ENCODE measurements at places on chromosomes 7 and 10.

DNA sequence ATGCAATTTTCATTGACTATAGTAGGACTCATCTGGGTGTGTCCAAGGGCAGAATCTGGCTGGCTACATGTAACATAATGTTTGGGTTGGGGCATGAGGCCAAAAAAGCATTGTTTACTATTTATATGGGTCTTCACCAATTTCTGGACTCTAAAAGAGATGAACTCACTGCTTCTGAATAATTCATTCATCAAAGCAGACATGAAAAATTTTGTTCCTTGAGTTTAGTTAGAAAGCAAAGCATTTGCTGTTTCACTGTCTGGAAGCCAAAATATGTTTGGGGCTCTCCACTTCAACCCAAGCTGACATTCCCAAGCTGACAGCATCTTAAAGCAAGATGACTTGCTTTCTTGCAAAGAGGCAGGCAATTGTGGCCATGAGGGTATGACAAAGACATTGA lies 670.6 kb downstream of the SUGCT start:
- DNase-seq: no peak

GRCh38 chr7:24476227-24476626 lies 97.0 kb upstream of the PALS2 start:
- DNase-seq: no peak

GRCh38 chr10:43756341-43756740 lies 107.7 kb upstream of the ZNF32 start:
- no peak for DNase-seq

DNA sequence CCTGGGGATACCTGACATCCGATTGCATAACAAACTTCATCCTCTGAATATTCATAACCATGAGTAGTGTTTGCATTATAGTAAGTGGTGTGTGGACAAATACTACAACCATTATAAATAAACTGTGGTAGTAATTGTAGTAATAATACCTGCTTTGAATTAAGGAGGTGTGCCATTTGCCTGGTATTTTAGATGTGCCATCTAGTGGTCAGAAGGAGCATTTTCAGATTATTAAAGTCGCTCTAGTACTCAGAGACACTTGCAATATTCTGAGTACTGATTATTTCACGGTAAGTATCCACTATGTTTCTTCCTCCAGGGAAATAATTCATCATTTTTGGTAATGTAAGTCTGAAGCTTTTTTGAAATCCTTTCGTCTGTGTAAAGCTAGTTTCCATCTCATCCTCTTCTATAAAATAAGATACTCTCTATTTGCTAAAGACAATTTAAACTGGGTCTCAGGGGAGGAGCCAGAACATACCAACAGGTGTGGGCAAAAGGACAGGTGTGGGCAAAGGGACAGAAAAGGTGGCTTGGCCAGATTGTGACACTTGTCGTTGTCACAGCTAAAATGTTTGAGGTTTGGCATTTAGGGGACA lies 115.3 kb upstream of the WDR11 start:
- no peak for DNase-seq

- no peak for DNase-seq
Measured at GRCh38 chr7:70069977-70070376, 471.7 kb downstream of the AUTS2 start.

DNA sequence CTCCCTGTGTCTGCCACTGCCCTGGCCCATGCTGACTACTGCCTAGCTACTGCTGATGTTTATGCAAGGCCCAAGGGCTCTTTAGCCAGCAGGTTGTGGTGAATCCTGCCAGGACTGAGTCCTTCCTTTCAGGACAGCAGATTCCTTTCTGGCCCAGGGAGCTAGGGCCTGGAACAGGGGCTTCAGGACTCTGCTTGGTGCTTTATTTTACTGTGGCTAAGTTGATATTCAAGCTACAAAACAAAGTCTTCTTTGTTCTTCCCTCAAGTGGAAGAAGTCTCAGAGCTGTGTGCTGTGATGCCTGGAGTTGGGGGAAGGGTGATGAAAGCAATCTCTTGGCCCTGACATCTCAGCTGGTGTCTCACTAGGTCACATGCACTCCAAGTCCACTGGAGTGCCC lies 66.2 kb upstream of the NME8 start:
- DNase-seq: no peak

Data from H1 (cell line).